Regular cardiac myocyte (primary cell): ENCODE measurements at places on chromosomes 3 and 15. TPM values are rescaled to one million over a fixed set of nuclear protein-coding genes. Genes with fewer than 3 reads are reported as not detected.

Gene SLC6A20
- total RNA-seq = not detected in 2 replicates

Gene TEX55
- not detected in 2 replicates for total RNA-seq

Gene GOLGA6B
- total RNA-seq = under 0.01 TPM in 1 of 2 replicates, not detected in the other

Gene GNAT1
- total RNA-seq = not detected in 2 replicates

Gene MESP2
- total RNA-seq = 0.56 and 0.77 TPM in 2 replicates

Gene UNC13C
- not detected in 2 replicates for total RNA-seq

Gene ADCY5
- under 0.01 TPM in 1 of 2 replicates, not detected in the other for total RNA-seq

Gene CHST13
- not detected in 2 replicates for total RNA-seq

Gene MFAP1
- 32.1 and 43.1 TPM in 2 replicates for total RNA-seq

Gene SLC28A1
- total RNA-seq = under 0.01 TPM in 1 of 2 replicates, not detected in the other

Gene LRRK1
- total RNA-seq = 4.0 and 5.6 TPM in 2 replicates

Gene PROK2
- total RNA-seq = not detected in 2 replicates

Gene SCN11A
- under 0.01 TPM in 1 of 2 replicates, not detected in the other for total RNA-seq

Gene FBLN2
- total RNA-seq = 109 and 243 TPM in 2 replicates
